ENCODE measurements at places on chromosomes 2 and 18.

DNA sequence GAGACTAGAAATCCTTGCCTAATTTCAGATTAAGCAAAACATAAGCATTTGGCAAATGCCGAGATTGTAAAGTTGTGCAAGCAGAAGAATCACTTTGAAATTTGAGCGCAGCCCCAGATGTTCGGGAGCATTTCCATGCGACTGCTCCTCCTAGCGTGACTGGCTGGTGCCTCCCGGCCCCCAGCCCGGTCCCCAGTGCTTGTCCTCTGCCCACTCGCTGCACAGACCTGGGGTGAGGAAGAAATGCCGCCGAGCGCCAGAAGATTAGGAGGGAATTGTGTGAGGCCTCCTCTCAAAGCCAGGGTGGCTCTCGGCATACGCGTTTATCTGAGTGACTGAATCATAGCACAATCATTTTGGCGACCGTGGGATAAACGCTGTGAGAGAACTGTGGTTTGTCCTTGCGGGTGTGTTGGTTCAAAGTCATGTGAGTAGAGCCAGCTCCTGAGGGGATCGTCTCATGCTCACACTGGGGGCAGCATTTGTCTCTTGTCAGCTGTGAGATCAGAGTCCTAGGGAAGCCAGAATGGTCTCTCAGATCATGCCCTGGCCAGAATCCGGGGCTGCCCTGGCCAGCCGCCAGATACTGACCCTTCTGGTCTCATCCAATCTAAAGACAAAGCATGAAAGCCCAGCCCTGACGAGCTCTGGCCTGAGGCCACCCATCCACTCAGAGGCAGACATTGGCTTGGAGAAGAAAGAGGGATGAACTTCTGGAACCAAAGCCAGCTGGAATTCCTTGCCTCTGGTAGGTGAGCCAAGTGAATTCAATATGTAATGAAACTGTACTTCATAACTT lies 189.3 kb downstream of the SH3RF3 start:
- no peak for DNase-seq

GRCh38 chr2:43605851-43606250 lies 10.0 kb upstream of the THADA start:
- no peak for DNase-seq

GRCh38 chr18:9878783-9879242 lies 7.0 kb upstream of the TXNDC2 start:
- DNase-seq = no peak

DNA sequence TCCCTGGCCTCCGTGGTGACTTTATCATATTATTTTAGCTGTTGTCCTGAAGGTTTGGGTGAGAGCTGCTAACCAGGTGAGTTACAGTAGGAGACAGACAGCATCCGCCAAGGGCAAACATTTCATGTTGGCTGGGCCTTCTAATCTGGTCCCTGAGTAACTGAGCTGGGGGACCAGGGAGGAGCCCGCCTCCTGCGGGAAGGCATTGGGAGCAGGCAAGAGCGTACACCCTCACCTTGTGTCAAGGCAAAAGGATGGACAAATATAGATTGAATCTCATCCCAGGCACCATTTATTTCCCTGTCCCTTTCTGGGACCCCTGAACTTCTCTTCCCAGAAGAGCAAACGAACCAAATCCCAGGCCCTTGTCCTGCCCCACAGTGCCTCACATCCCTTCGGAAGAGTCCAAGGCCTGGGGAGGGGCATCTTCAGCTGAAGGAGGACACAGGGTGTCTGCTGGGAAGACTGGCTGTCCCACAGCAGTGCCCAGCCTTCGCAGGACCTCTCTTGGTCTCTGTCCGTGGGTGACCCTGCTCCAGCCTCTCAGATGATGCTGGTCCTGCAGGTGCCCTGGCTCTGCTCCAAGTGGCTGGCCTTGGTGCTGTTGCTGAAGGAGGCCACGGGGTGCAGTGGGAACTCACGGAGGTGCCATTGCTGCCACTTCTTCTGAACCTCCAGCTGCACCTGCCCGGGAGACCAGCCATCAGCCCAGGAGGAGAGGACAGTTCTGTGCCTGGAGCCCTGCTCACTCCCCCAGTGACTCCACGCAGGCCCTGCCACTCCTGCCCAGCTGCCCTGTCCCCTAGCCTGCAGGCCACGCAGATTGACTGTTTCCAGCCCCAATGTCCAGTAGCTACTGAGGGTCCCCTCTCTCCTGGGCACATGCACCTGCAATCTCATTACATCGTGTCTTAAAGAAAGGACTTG lies 8.2 kb downstream of the TMEM37 start:
- no peak for DNase-seq

GRCh38 chr2:53941749-53942148 lies 29.0 kb downstream of the PSME4 start:
- DNase-seq = no peak

- no peak for DNase-seq
Measured at GRCh38 chr2:67057901-67058703, 339.0 kb upstream of the ETAA1 start.

GRCh38 chr2:5988120-5988519 lies 295.9 kb downstream of the SOX11 start:
- DNase-seq = no peak

DNA sequence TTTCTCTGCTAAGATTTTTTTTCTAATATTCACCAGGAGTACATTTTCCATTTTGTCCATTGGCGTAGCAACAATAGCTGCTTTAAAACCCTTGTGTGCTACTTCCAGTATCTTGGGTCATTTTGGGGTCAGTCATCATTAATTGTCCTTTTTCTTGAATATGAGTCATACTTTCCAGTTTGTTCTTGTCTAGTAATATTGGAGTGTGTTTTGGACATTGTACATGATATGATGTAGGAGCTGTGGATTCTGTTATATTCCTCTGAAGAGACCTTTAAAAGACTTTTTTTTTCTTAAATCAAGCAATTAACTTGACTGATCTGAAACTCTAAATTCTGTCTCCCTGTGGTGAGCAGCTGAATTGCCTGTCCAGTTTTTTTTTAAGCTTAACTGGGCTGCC lies 40.8 kb downstream of the AGPS start:
- DNase-seq = no peak

DNA sequence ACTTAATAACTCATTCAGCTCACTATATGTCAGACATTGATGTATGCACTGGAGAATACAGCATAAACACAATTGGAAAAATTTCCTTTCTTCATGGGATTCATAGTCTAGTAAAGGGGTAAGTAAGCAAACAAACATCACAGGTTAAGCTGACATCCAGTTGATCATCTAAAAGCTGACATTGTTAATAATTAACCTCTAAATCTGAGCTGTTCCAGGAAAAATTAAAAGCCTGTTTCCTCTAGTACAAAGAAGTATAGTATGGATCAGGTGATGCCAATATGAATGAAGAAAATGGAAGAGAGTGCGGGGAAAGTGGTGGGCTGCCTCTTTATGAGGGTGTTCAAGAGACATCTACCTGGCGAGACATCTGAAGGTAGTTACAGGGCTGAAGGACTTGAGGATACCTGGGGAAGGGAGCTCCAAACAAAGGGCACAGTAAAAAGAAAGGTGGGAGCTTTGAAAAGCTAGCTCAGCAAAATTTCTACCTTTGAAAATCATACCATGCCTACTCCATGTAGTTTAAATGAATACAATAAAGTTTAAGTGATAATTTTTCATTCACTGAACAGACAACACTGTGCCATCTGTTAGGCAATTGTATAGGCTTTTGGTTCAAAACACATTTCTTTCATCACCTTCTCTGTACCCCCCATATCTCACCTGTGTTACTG lies 619.3 kb downstream of the TRIB2 start:
- DNase-seq = no peak

DNA sequence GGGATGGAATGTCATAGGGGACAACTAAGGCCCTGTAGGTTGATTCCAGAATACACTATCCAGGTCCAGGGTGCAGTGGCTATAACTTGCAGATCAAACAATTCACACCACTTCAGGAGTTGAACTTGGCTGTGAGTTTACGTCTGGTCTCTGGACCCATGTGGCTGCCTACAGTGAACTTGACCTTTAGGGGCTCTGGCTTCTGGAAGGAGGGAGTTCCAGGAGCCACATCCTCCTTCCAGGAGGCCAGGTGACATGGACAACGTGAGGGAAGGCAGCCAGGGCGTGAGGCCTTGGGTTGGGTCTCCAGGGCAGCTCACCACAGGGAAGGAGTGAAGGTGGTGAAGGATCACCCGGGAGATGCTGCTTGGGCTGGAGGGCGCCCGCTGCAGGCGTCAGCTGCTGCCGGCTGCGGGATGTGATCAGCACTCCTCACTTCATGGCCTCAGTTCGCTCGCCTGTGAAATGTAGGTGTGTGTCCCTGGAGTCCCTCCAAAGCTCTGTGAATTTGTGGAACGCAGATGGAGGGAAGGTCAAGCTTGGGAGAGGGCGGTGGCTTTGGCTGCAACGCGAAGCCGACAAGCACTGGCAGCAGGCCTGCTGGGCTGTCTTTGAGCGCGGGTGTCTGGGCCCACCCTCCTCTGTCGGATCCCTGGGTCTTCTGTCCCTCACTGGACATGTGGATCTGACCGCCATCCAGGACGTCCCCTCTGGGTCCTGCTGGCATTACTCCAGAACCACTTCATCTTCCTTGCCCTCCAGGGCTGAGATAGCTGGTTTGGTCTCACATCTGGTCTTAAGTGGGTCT lies 146.5 kb downstream of the GLI2 start:
- no peak for DNase-seq

DNA sequence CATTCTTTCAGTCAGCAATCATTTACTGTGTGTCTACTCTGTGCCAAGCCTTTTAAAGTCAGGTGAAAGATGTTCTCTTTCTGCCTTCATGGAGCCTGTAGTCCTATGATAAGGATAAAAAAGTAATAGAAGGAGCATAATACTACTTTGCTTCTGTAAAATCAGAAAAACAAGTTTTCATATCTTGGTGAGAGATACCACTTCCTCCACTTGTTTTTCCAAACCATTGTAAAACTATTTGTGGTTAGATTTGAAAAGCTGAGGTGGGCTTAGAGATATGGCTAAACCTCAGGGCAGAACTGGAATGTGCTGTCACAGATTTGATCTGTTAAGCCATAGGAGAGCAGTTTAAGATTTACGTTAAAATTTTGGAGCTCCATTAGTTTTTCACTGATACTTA lies 104.7 kb upstream of the FAM117B start:
- DNase-seq = no peak

DNA sequence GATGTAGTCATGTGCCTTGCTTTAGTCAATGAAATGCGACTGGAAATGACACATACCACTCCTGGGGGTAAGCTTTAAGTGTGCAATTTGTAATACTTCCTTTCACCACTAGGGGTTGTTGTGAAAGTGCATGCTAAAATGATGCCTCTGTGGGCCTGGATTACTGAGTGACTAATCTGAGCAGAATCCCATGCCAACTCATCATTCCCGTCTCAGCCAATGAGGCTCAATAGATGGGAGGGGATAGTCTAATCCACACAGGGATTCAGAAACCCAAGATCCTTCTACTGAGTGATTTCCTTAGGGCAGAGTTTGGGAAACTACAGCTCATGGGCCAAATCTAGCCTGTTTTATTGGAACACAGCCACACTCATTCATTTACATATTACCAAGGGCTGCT lies 54.0 kb downstream of the HRH4 start:
- no peak for DNase-seq

DNA sequence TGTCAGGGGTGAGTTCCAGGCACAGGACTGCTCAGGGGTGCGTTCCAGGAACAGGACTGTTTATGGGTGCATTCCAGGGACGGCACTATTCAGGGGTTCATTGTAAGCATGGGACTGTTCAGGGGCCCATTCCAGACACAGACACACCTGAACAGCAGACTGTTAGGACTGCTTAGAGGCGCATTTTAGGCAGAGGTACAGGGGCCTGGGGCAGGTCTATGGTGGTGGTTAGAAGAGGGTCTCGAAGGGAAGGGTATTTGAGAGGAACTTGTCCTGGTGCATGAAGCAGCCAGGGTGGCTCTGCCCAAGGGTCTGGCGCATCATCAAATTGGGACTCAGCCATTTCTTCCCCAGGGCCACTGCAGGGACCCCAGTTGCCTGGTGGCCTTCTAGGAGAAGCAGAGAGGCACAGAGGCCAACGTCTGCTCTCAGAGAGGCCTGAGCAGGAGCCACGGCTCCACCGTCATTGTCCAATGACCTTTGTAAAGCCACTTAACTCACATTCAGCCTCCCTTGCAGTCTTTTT lies 14.8 kb upstream of the MLPH start:
- DNase-seq = no peak

GRCh38 chr18:71405169-71405809 lies 1116.4 kb downstream of the SOCS6 start:
- no peak for DNase-seq

GRCh38 chr2:45975752-45976517 lies 321.3 kb upstream of the EPAS1 start:
- no peak for DNase-seq

DNA sequence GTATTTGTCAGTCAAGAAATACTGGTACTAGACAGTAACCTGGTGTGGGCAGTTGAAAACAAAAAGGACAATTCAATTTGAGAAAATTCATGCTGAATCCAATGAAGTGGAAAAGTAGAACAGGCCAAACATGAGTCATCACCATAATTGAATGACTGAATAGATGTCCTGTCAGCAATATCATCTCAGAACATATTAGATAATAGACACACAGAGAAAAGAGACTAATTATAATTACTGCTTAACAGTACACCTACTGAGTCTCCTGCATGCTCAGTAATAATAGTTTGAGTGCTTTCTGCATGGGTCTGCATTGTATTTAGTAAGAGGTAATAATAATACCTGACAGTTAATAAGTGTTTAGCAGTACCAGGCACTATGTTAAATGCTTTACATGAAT lies 138.6 kb upstream of the ZC3H15 start:
- DNase-seq = no peak

GRCh38 chr2:54680397-54681041 lies 42.9 kb upstream of the EML6 start:
- DNase-seq = no peak

- DNase-seq = no peak
Measured at GRCh38 chr18:20971886-20972267, 139.7 kb downstream of the ROCK1 start.

- no peak for DNase-seq
Measured at GRCh38 chr18:59093668-59094067, 46.0 kb upstream of the SEC11C start.

GRCh38 chr2:105773568-105773967 lies 28.9 kb downstream of the NCK2 start:
- no peak for DNase-seq

DNA sequence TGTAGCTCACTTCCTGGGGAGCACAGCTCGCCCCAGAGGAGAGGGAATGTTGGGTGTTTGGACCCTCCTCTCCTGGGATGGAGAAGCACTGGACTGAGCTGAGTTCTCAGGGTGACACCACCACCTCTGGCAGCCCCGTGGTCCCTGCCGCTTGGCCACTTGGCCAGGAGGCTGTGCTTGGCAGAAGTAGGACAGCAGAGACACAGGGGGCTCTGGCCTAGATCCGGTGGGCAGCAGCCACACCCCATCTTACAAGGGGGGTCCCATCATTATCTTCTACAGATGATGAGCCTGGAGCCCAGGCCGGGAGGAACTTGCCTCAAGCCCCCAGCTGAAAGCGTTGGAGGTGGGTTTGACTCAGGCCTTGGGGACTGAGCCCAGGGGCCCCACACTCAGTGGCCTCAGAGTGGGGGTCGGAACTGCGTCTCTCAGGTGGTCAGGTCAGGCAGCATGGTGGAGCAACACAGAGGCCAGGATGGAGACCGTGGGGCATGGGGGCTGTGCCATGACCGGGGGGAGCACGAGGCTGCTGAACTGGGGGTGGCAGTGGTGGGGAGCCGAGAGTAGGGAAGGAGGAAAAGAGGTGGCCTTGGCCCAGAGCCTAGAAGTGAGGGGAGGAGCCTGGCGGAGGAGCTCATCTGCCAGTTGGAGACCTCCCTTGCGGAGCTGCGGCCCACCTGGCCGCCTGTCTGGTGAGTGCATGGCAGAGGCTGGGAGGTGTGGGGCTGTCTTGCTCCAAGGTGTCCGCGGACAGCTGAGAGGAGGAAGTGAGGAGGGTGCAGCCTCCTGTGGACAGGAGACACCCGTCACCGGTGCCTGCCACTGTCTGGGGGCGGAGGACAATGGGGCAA lies 63.6 kb upstream of the HDAC4 start:
- DNase-seq = no peak

- no peak for DNase-seq
Measured at GRCh38 chr2:188734691-188735090, 239.5 kb upstream of the COL3A1 start.
